ENCODE measurements at places on chromosomes 7 and 10.

GRCh38 chr10:81179805-81180452 is 642.2 kb downstream of the SH2D4B start:
- peak; percentile 4 for DNase-seq

DNA sequence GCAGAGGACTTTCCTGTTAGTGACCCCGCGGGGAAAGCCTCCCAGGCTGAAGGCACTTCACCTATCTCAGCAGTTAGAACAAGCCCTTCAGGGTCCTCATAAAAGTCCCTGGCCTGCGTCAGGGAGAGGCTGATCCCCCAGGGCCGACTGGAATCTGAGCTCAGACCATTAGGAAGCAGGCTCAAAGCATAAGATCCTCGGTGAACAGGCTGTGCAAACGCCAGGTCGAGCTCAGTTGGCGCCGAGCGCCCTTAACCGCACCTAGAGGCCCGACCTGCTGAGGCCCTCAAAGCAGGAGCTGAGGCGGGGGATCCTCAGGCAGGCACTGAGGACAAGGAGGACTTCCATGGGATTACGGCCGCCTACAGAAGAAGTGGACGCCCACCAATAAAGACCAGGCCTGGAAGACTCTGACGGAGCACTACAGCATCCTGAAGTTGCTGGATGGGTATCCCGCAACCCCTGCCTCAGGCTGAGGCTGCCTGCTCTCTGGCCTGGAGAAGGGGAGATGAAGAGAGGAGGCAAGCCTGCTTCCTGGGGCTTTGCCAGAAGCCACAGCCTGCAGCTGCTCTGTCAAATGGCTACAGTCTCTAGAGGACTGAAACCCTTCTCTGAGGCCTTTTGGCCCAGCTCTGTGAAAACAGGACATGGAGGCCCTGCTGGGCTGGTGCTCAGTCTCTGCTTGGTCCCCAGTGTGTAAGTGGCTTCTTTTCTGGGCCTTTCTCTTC is 29.9 kb downstream of the LIPJ start:
- DNase-seq: no peak

DNA sequence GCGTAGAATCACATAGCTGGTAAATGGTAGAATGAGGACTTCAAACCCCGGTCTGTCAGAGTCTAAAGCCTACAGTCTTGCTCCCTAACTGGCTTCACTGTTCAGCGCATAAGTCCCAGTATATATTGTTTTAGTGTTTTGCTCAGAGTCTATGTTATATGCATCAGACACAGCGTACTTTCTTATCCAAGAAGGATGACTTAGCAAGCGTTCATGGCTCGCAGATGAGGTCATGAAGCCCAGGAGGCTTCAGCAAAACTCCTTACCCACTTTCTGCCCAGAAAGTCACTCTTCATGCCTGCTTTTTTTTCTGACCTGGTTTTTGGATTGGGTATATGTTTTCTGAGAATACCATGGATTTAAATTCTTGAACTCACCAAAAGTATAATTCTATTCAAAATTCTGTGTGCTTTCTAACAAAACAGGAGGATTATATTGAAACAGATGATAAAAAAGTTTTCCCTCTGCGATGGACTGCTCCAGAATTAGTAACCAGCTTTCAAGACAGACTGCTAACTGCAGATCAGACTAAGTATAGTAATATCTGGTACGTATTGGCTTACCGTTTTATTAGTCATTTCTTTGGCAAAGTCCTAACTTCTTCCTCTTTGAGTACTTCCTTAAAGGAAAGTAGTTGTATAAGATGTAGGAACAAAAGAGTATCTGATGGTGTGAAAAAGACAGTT is 24.6 kb upstream of the BHLHA15 start:
- DNase-seq: no peak

- DNase-seq: no peak
These were observed 24.2 kb downstream of the ZNF25 start for GRCh38 chr10:37952043-37952755.

GRCh38 chr7:84364708-84365107 is 170.1 kb upstream of the SEMA3A start:
- DNase-seq: no peak

DNA sequence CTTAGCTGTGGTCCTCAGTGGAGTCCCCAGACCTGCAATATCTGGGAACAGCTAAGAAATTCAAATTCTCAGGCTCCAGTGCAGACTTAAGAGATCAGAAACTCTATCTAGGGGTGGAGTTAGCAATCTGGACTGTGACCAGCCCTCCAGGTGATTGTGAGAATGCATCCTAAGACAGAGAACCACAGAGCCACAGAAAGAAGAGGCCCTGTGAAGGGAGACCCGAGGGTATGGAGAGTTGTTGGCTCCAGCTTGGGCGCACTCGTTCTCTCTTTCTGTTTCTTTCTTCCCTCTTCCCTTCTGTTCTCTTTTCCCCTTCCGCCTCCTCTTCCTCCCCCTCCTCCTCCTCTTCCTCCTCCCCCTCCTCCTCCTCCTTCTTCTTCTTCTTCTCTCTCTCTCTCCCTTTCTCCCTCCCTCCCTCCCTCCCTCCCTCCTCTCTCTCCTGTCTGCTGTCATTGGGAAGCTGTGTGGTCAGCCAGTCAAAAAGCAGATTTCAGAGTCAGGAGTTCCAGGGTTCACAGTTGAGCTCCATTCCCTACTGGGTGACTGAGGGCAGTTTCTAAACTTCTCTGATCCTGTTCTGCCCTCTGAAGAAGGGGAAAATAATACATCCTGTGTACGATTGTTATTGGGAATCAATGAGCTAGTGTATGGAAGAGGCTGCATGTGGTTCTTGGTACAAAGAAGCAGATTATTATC is 62.1 kb upstream of the STEAP1B start:
- DNase-seq: no peak

DNA sequence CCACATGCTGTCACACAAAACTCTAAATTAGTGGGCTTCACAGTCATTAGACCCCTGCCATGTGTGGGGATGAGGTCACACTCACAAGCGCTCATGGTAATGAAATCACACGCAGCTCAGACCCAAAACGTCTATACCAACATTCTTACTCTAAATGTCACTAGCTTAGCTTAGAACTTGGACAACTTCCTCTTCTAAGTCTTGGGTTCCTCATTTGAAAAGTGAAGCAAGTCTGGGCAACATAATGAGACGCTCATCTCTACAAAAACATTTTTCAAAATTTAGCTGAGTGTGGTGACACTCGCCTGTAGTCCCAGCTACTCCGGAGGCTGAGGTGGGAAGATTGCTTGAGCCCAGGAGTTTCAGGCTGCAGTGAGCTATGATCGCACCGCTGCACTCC is 92.7 kb upstream of the MACROH2A2 start:
- DNase-seq: no peak

GRCh38 chr7:97819161-97819560 is 53.0 kb downstream of the ASNS start:
- no peak for DNase-seq

DNA sequence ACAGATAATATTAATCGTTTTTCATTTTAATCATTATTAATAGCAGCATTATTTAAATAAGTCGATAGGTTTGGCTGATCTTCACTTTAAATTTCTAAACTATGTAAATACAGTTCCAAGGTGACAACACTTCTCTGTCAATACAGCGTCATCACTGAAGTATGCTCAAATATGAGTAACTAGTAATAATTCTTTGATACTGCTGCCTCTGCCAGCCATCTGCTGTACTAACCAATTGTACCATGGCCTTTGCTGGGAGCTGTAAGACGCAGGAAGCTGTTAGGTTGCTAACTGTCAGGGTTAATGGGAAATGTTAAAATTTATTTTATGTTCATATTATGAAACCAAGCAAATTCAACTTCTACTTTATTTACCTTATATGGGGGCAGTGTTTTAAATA is 1650.5 kb upstream of the LRRTM3 start:
- DNase-seq: no peak

DNA sequence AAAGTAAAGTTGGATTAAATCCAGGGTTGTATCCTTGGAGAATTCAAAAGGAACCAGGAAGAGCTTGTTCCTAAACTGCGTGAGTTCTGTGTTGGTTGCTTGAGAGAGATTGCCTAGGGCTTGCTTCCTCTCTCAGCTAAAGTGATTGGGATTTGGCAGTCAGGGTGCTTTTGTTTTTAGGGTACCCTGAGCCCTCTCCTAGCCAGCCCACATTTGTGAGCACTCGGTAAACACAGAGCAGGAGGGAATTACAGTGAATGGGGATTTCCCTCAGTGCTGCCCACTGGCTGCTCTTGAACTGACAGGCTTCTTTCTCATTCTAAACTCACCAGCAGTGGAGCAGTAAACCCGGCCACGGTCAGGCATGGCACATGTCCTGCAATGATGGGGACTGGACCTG is 146.9 kb downstream of the TPST1 start:
- DNase-seq: no peak

GRCh38 chr7:45863715-45864114 is 9.2 kb downstream of the CCDC201 start:
- DNase-seq: no peak

DNA sequence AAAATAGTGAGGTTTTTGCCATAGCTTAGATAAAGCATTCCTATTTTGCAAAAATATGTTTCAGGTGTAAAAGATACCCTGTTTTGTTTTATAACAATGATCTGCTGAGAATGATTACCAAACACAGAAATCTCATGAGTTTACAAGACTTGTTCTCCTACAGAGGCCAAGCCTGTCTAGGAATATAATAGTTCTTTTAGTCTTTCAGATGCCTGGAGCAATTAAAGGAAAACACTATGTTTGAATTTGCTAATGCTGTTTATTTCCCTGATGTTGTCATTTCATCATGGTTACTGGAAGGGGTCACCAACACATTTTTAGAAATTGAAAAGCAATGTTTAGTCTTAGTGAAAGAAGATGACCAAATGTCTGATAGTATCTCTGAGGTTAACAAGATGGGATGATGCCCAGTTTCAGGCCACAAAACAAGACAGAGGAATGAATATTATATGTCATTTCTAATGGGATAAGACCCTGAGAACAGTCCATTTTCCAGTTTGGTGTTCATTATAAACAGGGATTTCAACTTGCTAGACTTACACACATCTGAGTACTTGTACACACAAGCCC is 559.9 kb downstream of the INHBA start:
- no peak for DNase-seq

DNA sequence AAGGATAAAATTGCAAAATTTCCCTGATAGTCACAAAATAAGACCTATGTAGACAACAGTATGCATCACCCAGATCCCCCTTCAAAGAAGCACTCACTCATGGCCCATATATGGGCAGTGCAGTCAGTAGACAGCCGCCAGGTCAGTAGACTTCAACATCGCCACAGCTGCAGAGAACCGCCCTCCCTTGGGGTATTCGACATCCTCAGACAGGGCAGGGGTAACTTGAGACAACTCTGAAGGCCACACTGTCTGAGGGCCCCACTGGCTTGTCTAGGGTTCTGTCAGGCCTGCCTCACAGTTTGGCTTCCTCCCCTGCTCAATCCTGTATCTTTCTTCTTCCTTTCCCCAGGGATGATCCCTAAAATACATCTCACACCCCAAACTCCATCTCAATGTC is 172.3 kb downstream of the IMMP2L start:
- no peak for DNase-seq

- DNase-seq: no peak
These were observed 36.1 kb downstream of the GPRIN2 start for GRCh38 chr10:46520381-46520780.

- DNase-seq: no peak
These were observed 3.6 kb upstream of the TBX20 start for GRCh38 chr7:35257251-35258124.

GRCh38 chr10:112912410-112912928 is 37.6 kb upstream of the TCF7L2 start:
- no peak for DNase-seq

DNA sequence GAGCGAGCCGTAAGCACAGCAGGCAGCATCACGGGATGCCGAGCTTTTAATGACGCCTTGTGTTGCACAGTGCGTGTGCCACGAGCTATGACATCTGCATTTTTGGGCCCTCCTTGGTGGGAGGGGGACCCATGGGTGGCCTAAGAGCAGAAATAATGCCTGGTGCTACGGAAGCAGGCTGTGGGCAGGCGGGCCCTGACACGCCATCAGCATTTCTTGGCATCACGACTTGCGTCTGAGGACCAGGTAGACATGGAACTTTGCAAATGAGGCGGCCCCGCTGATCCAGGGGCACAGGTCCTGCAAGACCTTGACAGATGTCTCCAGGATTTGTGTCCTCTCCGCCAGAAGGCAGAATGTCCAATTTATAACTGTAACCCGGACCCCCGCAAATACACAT is 117.8 kb upstream of the RNF32 start:
- no peak for DNase-seq

GRCh38 chr7:4269086-4269485 is 413.0 kb upstream of the FOXK1 start:
- no peak for DNase-seq

GRCh38 chr7:44216019-44216418 is 15.2 kb downstream of the YKT6 start:
- DNase-seq: no peak

GRCh38 chr7:49852619-49853462 is 79.4 kb downstream of the VWC2 start:
- peak; percentile 8 for DNase-seq

GRCh38 chr7:47493976-47494911 is 87.7 kb downstream of the TNS3 start:
- DNase-seq: no peak

GRCh38 chr10:120431251-120431651 is 25.8 kb upstream of the PLPP4 start:
- DNase-seq: no peak
